COR-L47 (cell line): ENCODE measurements at places on chromosomes 3 and 15.

GRCh38 chr3:109072194-109072593, 45.7 kb downstream of the MORC1 start:
- no peak for DNase-seq

DNA sequence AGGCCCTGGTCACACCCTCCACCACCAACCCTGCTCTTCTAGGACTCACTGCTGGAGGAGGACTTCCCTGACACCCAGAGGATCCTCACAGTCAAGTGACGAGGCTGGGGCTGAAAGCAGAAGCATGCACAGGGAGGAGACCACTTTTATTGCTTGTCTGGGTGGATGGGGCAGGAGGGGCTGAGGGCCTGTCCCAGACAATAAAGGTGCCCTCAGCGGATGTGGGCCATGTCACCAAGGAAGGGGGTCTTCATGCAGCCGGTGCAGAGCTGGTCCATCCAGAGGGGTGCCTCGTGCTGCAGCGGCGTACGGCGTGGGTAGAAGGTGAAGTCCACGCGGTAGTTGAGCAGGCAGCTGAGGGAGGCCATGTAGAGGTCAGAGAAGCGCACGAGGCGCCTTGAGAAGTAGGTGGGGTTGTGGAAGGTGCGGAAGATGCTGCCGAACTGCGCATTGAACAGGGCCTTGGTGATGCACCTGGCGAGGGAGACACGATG, 9.4 kb downstream of the NT5DC2 start:
- DNase-seq = no peak

DNA sequence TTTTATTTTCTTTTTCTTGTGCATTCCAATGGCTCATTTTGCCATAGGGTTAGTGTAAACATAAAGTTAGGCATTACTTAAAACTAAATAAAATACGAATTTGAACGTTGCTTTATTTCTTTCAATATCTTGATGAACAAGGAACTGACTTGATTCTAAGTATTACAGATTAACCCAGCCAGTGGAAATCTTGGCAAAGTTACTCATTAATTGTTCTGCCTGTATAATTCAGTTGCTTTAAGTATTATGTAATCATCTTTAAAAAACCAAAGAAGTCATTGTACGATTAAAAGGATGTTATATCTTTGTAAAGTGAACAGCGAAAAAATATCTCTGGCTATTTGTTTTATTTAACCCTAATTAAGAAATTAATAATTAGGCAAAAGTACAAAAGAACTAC, 737.9 kb upstream of the BCHE start:
- no peak for DNase-seq

DNA sequence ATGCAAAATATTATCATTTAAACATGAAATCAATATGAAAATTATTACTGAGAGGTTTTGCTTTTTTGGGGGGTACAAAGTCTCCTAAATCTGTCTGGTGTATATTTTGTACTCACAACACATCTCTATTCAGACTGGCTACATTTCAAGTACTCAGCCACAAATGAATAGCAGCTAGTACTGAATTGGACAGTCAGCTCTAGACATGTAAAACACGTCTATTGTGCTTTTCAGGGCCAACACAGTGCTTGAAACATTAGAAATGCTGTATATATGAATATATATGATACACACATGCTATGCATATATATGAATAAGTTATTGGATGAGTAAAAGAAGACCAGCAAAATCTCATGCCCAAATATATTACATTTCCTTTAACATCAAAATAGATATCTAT, 103.8 kb upstream of the CFAP20DC start:
- no peak for DNase-seq

DNA sequence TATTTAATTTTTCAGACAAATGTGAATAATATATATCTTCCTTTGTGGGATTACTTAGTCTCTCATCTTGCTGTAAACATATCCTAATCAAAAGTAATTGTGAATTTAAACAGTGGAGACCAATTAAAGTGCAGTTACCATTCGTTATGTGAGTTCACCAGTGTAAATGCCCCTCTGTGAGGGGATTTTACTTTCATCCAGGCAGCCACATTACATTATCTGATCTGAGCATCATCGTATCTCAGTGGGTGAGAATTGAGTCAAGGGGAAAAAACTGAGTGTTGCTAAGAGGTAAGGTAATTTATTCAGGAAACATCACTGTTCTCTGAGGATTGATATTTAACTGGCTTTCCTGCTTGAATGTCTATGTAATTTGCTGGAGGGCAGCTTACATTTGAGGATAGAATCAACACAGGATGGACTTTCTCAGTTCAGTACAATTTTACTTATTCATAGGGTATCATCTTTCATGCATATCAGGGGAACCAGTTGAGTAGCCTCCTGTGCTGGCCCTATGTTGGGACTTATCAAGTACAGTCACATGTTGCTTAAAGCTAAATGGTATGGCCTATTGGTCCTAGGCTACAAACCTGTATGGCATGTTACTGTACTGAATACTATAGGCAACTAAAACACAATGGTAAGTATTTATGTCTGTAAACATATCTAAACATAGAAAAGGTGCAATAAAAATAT, 219.7 kb downstream of the CD47 start:
- DNase-seq = no peak

DNA sequence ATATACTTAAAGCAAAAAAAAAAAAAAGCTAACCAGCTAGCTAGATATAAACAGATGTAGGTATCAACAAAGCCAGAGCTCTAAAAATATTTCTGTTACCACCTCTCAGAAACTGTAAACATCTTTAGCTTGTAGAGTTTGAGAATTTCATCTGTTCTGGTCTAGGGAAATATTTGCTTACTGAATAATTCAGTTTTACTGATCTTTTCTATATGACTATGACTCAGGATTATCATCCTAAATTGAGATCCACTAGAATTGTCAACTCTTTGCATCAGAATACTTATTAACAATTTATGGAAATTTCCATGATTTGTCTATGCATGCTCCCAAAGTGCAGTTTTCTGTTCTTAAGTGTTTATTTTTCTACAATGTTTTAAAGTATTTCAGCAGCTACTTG, 517.3 kb downstream of the DIPK2A start:
- DNase-seq = no peak

DNA sequence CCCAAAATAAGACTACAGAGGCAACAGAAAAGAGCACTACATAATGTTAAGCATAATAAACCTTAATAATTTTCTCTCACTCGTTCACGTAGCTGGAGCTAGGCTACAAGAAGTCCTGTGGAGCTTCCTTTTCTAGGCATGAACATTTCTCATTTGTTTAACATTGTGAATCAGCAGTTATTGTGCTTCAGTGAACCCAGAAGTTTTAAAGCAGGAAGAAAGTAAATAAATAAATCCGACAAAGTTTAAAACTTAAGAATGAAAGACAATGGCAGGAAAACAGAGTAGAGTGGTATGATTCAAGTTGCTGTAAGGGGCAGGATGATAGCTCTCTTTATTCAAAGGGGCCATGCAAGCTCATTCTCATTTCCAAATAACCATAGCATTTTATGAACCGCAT, 191.8 kb downstream of the LSAMP start:
- no peak for DNase-seq

DNA sequence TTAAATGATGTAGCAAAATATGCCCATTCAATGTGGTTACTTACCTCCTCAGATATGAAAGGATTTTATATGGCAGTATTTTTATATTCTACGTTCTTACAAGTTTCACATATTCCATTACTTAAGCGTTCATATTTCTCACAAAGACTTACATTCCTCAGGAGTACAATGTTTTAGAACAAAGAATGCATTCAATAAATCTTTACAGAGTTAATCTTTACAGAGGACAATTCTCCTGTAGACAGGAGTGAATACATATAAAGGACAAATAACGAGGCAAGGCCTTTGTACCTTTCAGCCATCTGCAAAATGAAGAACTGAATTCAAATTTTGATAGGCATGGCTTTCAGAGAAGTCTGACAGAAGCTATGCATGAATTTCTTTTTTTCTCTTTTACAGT, 1.9 kb downstream of the ZNF80 start:
- no peak for DNase-seq

- DNase-seq = no peak
These were observed 118.1 kb upstream of the MEIS2 start for GRCh38 chr15:37218351-37218916.

GRCh38 chr3:185200639-185201038, 47.8 kb upstream of the C3orf70 start:
- no peak for DNase-seq

GRCh38 chr3:33035596-33035995, 61.4 kb downstream of the GLB1 start:
- DNase-seq = no peak

- no peak for DNase-seq
These were observed 950.1 kb downstream of the DIPK2A start for GRCh38 chr3:144921710-144922109.

GRCh38 chr15:95825671-95826411, 504.7 kb upstream of the NR2F2 start:
- no peak for DNase-seq

DNA sequence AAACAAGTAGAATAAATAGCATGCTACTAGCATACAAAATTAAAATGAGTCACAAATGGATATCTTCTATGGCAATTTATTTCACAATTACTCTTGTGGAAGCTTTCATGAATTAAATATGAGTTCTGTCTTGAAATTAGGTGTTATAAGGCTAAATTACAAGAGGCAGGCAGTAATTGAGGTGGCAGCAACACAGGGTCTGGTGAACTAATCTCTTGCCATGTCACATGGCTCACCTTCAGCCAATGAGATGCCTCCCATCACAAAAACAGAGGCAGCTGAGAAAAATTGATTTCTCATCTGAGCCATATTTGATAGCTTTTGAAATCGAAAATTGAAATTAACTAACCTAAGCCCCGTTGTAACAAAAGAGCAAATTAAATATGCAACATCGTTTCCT, 268.8 kb downstream of the NR2F2 start:
- peak; percentile 65 for DNase-seq

- no peak for DNase-seq
These were observed 3.1 kb downstream of the TIPARP start for GRCh38 chr3:156677536-156677935.

DNA sequence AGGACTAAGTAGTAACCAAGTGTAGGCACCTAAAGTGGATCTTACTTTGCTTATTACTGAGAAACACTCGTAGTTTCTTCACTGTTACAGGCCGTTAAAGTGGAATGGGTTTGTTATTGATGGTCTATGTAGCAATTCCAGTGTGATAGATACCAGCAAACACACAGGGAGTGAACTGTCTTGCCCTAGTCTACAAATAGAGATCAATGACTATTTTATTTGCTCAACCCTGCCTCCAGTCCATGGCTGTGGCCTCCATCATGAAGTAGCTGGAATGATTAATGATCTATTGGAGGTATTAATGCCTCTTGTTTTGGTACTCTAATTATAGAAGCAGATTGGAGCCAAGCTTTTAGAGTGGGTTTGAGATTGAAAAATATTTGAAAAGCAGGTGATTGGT, 362.7 kb upstream of the AZI2 start:
- no peak for DNase-seq
